ENCODE measurements at places on chromosomes 6 and 20. TPM values are rescaled to one million over a fixed set of nuclear protein-coding genes. Genes with fewer than 3 reads are reported as not detected.

Gene KCNG1
- 7.8 TPM for total RNA-seq

Gene SMIM26
- 61.0 TPM for total RNA-seq

- no peaks in the 10 kb centered on the region for H3K4me1 ChIP-seq
- H3K27me3 ChIP-seq: peaks cover 39% of the 10 kb centered on the region
Observed at GRCh38 chr20:36285746-36286447, 20.2 kb upstream of the DLGAP4 start.

DNA sequence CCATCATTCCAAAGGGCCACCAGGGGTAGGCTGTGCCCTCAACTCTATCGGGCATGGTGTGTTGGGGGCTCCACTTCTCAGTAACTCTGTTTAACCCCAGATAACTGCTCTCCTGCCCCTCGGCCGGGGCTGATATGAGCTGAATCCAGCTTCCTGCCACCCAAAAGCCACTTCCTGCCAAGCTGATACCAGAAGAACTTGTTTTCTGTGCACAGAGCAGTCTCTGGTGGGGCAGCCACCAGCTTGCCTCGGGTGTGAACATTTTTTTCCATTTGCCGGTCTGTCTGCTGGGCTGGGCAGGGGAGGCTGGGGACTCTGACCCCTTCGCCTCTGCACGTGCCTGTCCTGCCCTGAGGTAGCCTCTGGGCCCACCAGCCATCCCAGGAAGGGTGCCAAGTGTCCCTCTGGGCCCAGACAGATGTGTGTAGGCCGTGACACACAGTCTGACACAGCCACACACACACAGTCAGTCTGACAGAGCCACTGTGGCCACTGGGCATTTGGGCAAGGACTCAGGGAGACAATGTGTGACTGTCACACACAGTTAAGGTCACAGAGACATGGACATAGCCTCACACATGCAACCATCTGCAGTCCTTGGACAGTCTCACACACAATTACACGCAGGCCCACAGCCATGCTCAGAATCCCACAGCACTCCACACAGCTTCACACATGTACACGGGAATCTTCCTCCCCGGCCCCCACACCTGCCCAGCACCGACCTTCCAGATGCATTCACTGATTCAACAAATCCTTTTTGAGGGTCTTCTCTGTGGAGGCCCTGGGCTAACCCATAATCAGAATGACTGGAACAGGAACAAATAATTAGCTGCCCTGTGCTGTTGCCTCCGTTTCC is 45.1 kb downstream of the NOL4L start:
- H3K4me3 ChIP-seq: no peak overlapping the region
- H3K4me1 ChIP-seq: peaks cover 32% of the 10 kb centered on the region
- DNase-seq: no peak
- peaks cover 20% of the 10 kb centered on the region for H3K27me3 ChIP-seq
- no peaks in the 10 kb centered on the region for H3K36me3 ChIP-seq

DNA sequence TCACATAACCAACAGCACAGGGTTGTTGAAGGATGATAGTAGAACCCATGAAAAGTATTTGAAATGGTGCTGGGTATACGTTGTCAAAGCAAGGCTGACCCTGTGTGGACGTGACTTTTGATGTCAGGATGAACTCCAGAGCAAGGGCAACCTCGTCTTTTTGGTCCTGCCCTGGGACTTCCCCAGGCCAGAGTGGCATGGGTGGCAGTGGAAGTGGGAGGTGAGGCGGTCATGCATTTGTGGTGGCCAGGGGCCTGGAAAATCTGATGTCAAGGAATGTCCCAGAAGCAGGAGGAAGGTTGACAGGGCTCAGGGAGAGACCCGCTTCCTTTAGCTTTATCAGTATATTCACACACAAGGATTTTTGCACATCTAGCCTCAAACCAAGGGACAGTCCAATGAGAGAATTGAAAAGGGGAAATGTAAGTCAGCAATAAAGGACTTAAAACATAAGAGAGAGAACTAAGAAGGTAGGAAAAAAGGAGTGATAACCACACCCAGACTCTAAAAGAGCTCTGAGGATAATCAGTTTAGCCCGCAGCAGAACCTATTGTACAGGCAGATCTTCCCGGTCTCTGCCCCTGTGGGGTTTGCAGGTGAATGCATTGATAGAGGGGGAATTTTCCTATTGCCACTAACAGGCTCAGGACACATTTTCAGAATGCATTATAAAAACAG is 98.8 kb upstream of the HDGFL1 start:
- H3K27me3 ChIP-seq: no peaks in the 10 kb centered on the region
- DNase-seq: no peak
- no peak overlapping the region for H3K4me3 ChIP-seq
- H3K27ac ChIP-seq: peak overlapping the region; percentile 30
- peaks cover 40% of the 10 kb centered on the region for H3K4me1 ChIP-seq
- H3K36me3 ChIP-seq: peaks cover 3% of the 10 kb centered on the region
